ENCODE measurements at places on chromosomes 3 and 15. TPM values are rescaled to one million over a fixed set of nuclear protein-coding genes. Genes with fewer than 3 reads are reported as not detected.
A peak's percentile ranks its signal among the peaks of the same experiment; 100 is the strongest.

Gene SIDT1
- 4.8 TPM for total RNA-seq

Gene C2CD4B
- 0.25 TPM for total RNA-seq

Gene MYZAP
- 7.7 TPM for total RNA-seq

Gene EXD1
- not detected for total RNA-seq

Gene XRN1
- total RNA-seq = 8.1 TPM

Gene NDUFB4
- 147 TPM for total RNA-seq

Gene STIMATE
- 5.1 TPM for total RNA-seq

Gene PPARG
- 60.2 TPM for total RNA-seq

Gene SI
- total RNA-seq = 0.20 TPM

Gene PYDC2
- total RNA-seq = not detected

Gene PTPRG
- total RNA-seq = not detected

Gene TTC23
- total RNA-seq = 8.6 TPM

Gene ATP6V1A
- 43.0 TPM for total RNA-seq

Gene GOLGA6B
- not detected for total RNA-seq

Gene TNNC1
- total RNA-seq = 6.5 TPM

DNA sequence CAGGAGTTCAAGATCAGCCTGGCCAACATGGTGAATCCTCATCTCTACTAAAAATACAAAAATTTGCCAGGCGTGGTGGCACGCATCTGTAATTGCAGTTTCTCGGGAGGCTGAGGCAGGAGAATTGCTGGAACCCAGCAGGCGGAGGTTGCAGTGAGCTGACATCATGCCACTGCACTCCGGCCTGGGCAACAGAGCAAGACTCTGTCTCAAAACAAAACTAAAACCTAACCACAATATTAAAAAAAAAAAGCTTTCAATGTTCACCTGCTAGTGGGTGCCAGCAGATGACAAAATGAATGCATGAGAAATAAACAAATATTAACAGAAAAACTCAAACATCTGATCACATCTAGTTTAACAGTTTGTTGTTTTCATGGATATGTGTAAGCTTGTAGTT lies 9.0 kb downstream of the SLC24A1 start:
- no peak for DNase-seq

GRCh38 chr3:106719583-106719982 lies 657.7 kb upstream of the CCDC54 start:
- no peak for DNase-seq

DNA sequence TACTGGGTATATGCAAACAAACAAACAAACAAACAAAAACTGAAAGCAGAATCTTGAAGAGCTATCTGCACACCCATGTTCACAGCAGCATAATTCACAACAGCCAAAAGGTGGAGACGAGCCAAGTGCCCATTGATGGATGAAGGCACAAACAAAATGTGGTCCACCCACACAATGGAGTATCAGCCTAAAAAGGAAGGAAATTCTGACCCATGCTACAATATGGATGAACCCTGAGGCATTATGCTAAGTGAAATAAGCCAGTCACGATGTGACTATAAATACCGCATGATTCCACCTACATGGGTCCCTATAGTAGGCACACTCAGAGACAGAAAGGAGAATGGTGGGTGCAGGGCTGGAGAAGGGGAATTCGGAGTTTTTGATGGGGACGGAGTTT lies 24.1 kb downstream of the XPC start:
- DNase-seq = no peak

- DNase-seq = no peak
Observed at GRCh38 chr15:78023865-78024518, 53.5 kb downstream of the TBC1D2B start.

GRCh38 chr3:196518966-196519717 lies 4.0 kb upstream of the SMCO1 start:
- peak; percentile 94 for DNase-seq

DNA sequence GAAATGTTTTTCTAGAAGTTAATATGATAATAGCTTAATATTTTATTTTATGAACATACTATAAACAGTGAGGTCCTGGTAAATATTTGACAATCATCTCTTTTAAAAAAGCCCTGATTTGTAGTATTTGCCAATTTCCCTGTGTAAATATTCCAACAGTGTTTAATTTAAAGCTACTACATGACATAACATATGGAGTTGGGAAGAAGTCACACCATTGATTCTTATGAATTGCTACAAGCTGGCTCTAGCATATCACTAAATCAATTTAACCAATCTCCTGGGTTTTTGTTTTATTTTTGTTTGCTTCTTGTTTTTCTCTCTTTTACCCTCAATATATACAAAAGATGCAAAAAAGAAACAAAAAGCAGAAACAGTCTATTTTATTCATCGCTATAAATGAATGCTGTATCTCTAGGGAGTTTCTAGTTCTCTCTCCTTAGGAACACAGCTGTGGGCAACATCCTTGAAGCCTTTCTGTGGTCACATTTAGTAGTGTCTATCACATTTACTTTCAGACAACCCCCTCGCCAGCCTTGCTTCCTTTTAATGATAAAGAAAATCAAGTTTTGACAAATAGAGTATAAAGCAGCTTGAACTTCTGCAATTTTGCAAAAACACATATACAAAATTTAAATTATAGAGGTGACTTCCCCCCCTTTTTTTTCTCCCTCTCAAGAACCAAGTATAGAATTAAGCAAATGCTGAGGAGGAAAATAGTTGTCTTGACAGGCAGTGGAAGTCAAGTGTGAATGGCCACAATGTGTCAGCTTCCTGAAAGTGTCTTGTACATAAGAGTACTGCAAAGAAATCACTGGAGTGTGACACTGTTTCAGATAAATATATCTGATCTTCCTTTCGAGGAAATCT lies 21.4 kb downstream of the CCR1 start:
- no peak for DNase-seq

- peak; percentile 56 for DNase-seq
Observed at GRCh38 chr3:16177962-16178627, 3.6 kb downstream of the GALNT15 start.

DNA sequence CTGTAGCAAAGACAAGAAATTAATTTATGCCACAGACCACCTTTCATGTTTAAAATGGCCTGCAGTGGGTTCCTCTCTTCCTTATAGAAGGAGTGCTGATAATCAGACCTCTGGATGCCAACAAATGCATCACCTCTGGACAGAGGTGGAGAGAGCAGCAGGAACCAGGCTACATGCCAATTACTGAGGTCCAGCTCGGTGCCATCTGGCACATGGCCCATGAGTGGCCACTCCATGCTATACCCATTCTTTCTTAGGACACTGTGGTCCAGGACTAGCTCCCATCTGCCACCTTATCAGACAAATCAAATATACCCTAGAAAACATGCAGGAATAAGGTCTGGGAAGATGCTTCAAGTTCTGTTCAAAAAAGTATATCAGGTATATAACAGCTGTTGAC lies 60.7 kb downstream of the TBC1D2B start:
- DNase-seq = no peak

DNA sequence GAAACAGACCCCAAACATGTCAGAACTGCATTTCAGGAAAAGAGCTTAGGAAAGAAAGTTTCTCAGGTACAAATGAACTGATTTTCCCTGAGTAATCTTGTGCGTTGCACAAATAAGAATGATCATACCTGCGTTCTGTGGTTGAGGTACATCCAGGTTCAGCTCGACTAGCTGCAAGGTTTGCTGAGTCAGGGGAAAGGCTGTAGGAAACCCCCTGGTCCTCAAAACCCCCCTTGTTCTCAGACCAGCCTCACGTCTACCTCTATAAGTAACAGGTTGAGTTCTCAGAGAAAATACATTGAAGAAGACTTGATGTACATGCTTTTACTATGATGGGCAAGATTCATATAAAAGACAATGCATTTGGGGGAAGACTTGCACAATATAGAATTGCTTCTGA lies 137.7 kb upstream of the ICE2 start:
- DNase-seq = no peak

DNA sequence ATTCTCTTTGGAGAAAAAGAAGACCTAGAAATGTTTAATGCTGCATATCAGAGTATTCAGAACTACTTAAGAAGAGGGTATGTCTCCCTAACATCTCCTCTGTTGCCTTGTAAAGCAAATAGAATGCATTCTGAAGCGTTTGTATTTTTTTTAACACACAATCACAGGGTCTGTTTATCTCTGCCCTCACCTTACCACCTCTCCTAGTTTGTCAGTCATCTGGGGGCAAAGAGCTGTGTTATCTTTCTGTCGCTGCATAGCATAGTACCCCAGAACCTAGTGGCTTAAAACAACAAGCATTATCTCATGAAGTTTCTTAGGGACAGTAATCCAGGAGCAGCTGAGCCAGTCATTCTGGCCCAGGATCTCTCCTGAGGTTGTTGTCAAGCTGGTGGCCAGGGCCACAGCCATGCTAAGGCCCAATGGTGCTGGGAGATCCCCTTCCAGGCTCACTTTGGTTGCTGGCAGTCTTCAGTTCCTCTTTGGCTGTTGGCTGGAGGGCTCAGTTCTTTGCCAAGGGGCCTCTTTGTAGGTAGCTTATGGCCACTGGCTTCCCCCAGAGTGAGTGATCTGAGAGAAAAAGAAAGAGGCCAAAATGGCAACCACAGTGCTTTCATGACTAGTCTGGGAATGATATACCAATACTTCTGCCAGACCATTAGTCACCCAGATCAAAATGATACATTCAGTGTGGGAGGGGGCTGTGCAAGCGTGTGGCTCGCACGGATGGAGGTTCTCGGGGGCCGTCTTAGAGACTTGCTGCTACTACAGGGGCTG lies 17.8 kb downstream of the EDEM1 start:
- no peak for DNase-seq

DNA sequence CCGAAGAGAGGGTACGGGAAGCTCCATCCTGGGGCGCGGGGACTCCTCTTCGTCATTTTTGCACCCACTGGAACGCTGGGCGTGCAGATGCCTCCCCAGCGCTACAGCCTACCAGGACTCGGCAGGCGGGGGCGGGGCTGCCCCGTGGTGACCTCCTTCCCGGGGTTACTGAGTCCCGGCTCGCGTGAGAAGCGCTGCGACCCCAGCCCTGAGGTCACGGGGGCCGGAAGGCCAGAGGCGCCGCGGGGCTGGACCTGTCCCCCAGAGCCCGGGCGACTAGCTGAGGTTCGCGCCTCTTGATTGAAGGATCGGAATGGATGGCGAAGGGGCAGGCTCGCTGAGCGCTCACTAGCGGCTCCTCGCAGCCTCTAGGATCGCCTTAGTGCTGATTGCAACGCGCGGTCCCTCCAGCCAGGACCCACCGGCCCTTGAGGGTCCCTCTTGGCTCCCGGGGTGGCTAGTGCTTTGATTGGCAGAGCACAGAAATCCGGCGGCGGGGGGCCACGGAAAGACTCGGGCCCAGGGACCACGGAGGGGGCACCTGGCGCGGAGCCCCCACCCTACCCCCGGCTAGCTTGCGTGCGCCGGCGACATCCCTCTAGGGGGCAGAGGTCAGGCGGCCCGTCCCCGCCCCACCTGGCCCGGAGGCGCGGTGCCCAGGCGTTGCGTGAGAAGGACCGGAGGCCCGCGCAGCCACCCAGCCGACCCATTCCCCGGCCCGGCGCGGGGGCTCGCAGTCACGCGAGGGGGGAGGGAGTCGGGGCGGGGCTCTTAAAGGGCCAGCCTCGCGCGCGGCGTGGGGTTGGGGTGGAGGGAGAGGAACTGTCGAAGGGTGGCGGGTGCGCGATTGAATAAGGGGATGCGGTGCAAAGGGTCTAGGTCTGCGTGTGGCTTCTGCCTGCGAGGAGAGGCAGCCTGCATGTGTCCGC lies 781 bp upstream of the CYP1A1 start:
- DNase-seq = peak; percentile 46

DNA sequence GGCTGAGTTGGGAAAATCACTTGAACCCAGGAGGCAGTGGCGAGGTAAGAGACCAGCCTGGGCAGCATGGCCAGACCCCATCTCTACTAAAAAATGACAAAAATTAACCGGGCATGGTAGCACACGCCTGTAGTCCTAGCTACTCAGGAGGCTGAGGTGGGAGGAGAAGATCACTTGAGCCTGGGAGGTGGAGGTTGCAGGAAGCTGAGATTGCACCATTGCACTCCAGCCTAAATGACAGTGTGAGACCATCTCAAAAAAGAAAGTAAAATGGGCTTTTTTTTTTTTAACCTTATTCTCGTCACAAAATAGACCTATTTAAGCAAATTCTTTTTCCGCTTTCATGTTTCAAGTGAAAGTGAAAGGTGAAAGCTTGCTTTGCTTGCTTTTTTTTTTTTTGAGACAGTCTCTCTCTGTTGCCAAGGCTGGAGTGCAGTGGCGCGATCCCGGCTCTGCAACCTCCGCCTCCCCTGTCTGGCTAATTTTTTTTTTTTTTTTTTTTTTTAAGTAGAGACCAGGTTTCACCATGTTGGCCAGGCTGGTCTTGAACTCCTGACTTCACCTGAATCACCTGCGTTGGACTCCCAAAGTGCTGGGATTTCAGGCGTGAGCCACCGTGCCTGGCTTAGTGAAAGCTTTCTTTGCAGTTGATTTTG lies 3.6 kb downstream of the PDIA3 start:
- no peak for DNase-seq

GRCh38 chr3:36842275-36842674 lies 77.9 kb upstream of the DCLK3 start:
- DNase-seq = no peak

DNA sequence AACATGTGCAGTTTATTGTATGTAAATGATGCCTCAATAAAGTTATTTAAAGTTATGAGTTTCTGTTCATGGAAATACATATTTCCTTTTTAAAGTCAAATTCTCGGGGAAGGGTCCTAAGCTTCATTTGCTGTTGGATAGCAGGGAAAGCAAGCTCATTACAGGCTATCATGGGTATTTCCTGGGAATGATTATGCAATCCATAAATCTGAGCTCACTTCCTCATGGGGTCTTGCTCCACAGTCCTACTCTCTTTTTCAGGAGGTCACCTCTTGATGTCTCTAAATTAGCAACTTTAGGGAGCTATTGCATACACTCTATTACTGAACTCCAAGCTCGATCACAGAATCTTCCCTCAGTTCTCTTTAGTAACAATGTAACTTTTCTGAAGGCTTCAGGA lies 69.9 kb upstream of the TP63 start:
- no peak for DNase-seq

DNA sequence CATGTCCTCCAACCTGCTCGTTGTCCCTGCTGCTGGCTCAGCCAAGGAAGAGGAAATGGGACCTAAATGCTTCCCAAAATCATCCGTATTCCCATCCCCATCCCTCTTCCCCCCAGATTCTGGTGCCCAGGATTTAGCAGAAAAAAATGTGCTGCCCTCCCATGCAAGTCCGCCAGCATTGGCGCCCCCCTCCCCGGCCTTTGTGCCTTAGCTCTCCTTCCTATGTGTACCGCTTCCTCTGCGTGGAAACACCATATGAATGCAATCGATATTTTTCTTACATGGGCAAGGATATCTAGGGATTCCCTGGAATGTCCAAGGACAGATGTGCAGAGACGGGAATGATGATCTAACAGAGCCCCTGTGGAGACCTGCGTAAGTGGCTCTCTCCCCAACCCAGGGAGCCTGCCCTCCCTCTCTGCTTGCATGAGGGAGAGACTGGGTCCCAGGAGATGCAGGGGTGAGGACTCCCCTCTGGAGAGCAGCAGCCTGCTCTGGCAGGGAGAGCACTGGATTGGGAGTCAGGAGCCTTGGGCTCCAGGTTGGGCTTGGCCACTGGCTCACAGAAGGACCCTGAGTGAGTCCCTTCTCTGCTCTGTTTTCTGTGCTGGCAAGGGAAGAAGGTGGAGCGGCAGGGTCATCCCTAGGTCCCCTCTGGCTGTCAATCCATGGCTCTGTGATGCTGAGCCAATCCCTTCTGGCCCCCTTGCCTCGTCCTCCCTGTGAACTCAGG lies 227.2 kb downstream of the XXYLT1 start:
- DNase-seq = no peak
